ENCODE measurements at places on chromosomes 1 and 21. TPM values are rescaled to one million over a fixed set of nuclear protein-coding genes. Genes with fewer than 3 reads are reported as not detected.

- no peak for DNase-seq
Observed at GRCh38 chr1:206488466-206488865, 18.2 kb downstream of the IKBKE start.

DNA sequence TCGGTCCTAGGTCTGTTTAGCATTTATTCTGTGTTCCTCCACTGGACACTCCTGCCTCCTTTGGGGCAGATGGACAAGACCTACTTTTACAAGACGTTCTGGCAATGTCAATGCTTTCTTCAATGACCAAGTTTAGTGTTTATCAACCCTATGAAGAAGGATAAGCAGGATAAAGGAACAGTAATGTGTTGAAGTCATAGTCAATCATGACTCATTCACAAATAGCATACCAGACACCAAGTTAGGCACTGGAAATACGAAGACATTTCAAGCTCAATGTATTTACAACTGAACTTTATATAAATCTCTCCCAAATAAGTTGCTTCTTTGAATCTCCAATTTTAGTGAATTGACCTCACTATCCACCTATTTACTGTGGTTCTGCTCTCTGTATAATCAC is 4.8 kb upstream of the SLC35D1 start:
- no peak for DNase-seq

DNA sequence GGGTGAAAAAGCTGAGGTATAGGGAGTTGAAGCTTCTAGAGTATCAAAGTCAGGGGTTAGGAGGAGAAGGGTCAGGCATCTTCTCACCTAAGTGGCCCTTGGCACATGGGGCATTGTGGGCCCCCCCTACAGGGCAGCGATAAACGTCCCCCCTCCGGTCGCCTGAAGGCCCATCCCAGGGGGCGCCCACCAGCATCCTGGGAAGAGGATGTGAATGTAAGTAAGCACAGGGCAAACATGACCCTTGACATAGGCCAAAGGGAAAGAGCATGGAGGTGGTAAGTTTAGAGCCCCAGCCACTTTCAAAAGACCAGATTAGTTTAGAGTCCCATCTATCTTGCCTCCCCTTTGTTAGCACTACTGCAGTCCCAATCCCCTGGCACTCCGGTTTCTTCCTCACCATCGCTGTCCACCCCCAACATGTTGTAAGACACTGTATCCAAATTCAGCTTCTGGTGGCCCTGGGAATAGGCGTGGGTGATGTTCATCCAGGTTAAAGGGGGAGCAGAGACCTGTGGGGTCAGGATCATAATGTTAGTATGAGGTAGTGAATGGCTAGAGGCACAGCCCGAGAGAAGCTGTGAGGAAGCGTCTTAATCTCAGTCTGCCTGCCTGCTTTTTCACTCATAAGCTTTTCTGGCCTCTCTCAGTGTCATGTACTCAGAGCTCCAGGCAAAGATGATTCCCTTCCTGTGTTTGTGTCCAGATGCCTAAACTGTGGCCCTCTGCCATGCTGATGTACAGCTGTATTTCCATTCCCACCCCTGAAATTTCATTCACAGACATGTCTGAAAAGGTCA is 2.7 kb downstream of the ITGA10 start:
- no peak for DNase-seq

- DNase-seq = no peak
Observed at GRCh38 chr1:60448850-60449249, 375.3 kb upstream of the C1orf87 start.

- DNase-seq = no peak
Observed at GRCh38 chr21:42236693-42237092, 17.8 kb downstream of the ABCG1 start.

- DNase-seq = no peak
Observed at GRCh38 chr1:177334903-177335302, 164.1 kb downstream of the BRINP2 start.

DNA sequence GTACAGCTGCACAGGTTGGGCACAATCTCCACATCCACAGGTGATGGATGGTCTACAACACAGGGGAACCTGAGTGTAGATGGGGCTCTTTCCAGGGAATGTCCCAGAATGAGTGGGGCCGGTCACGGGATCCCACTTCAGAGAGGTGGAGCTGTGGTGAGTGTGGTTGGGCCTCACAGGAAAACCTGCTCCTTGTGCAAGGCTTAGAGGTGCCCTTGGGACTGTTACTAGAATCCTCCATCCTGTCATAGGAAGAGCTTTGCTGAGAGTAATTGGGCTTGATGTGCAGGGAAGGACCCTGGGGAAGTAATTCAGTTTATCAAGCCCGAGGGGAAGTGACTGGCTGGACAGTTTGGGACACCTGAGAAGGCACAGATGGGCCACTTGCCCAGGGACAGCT is 137.9 kb downstream of the ZSCAN20 start:
- no peak for DNase-seq

GRCh38 chr1:153945131-153945794 is 1.3 kb downstream of the DENND4B start:
- no peak for DNase-seq

- DNase-seq = no peak
Observed at GRCh38 chr1:31837451-31838158, 21.8 kb upstream of the SPOCD1 start.

DNA sequence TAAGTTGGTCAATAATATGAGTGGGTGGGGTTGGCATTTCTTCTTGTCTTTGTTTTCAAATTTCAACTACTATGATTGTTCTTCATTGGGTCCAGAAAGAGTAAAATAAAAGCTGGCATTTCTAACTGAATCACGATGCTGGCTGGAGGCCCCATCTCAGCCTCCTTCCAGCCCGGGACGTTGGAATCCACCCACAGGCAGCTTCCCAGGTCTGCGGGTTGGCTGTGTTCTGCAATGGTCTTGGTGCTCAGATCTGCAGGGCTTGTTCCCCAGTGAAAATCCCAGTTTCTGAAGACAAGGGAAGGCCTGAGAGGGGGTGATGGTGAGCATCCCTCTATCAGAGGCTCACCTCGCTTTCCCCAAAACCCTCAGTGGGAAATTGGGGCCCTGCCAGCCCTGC is 54.7 kb upstream of the ARHGEF16 start:
- no peak for DNase-seq

- DNase-seq = peak; percentile 8
Observed at GRCh38 chr1:188128761-188129160, 1300.0 kb downstream of the PLA2G4A start.

DNA sequence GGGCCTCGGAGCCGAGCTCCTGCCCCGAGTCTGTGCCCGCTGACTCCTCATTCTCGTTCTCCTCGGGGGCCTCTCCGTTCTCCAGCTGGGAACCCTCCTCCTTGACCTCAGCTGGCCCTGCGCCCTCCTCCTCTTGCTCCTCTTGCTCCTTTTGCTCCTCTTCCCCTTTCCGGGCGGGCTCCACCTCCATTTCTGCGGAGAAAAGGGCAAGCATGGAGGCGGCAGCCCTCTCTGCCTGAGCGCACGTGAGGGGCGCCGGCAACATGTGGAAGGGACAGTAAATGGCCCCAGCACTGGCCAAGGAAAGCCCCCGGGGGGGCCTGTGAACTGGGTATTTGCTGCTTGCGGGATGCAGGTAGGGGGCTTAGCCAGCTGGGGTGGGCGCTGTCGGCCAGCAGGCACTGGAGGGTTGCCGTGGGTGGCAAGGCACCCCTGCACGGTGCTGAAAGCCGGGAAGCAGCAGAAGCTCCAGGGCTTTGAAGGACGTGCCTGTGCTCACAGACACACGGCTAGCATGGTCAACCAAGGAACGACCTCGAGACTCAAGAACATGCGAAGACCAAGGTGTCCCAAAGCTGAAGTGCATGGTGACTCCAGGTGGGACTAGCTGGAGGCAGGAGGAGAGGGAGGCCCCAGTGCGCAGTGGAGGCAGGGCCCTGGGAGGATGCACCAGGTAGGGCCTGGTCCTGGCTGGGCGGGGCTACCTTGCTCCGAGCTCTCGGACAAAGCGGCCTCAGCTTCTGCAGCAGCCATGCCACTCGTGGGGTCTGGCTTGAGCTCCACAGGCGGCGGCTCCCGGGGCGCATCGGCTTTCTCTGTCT is 30.7 kb downstream of the ZBTB17 start:
- no peak for DNase-seq

GRCh38 chr1:109895720-109896504 is 14.7 kb upstream of the CSF1 start:
- peak; percentile 78 for DNase-seq

GRCh38 chr1:154777781-154778180 is 92.3 kb downstream of the KCNN3 start:
- no peak for DNase-seq

- DNase-seq = no peak
Observed at GRCh38 chr21:30271611-30272010, 11.1 kb downstream of the KRTAP24-1 start.

GRCh38 chr1:183089025-183089639 is 65.9 kb downstream of the LAMC1 start:
- no peak for DNase-seq

GRCh38 chr21:37804001-37804400 is 112.3 kb downstream of the KCNJ6 start:
- no peak for DNase-seq

DNA sequence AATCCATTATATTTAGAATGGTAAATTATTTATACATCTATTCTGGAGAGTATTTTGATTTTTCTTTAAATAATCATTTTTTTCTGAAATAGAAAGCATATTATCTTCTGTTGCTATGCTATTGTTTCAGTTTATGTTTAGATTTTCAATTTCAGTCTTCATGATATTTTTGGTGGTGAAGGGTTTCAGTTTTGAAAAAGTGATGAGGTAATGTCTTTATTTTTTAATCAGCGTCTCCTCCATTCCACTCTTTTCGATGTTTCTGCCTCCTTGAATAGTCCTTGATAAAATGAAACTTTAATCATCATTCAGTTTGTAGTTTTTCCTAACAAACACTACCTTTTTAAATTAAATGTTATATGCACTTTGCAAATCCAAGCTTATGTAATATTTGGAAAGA is 428.6 kb downstream of the PTPRC start:
- no peak for DNase-seq

- DNase-seq = no peak
Observed at GRCh38 chr1:43067233-43067745, 104.8 kb downstream of the EBNA1BP2 start.

- peak; percentile 4 for DNase-seq
Observed at GRCh38 chr1:99264201-99265021, at the start of gene PLPPR4. Gene PLPPR4 (plus strand): TSS chr1:99264492. CDS start chr1:99264594, 102 bp downstream.

- peak; percentile 92 for DNase-seq
Observed at GRCh38 chr1:23799570-23800399, 769 bp downstream of the GALE start.

- no peak for DNase-seq
Observed at GRCh38 chr1:50109647-50110075, 941 bp downstream of the ELAVL4 start.

GRCh38 chr1:14094611-14095400 is 394.8 kb downstream of the PRDM2 start:
- peak; percentile 8 for DNase-seq

DNA sequence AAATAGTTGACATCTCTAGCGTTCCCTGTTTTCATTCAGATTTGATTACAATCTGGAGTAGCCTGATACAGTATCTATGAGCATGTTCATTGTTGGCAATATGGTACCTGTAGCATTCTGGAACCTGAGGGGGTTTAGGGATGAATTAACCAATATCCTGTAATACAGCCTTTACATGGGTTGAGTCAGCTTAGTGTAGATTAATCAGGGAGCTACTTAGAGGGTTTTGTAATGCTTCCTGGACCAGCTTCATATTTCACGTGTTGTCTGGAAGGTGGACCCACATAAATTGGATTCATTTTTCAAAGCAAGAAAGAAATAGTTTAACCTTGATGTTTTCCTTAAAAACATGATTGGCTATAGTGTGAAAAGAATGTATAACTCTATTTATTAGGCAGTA is 3.6 kb downstream of the OTUD3 start:
- DNase-seq = no peak

GRCh38 chr1:113153116-113153803 is 80.3 kb downstream of the LRIG2 start:
- no peak for DNase-seq

- no peak for DNase-seq
Observed at GRCh38 chr1:18062185-18062584, 45.4 kb upstream of the IGSF21 start.

GRCh38 chr1:101532377-101532776 is 295.6 kb downstream of the S1PR1 start:
- no peak for DNase-seq

DNA sequence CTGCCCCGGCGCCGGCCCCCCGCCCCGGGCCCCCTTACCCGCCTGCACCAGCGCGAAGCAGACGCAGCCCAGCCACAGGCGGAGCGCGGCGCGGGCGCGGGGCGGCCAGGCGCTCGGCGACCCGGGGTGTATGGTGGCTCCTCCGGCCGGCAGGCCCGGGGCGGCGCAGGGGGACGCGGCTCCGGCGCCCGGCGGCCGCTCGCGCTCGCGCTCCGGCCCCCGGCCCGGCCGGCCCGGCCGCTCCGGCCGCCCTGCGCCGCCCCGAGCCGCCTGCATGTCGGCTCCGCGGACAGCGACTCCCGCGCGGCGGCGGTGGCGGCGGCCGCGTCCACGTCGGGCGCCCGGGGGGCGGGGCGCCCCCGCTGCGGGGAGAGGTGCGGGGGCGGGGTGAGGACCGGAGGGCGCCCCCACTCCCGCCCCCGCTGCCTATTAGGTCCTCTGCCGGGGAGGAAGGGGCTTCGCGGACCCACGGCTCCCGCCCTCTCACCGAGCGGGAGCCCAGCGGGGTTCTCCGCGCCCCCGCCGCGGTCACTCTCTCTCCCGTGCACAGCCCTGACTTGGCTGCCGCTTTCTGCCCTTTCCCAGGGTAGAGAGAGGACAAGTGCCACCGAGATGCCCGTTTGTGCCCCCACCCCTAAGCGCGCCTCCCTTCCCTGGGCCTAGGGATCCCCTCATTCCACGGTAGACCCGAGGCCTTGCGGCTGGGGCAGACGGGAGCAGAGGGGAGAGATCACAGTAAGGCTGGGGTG is at the start of gene FNDC5:
TSS of gene FNDC5 (minus strand) at position 298 of the 749 bp plus-strand sequence.
- DNase-seq = no peak

DNA sequence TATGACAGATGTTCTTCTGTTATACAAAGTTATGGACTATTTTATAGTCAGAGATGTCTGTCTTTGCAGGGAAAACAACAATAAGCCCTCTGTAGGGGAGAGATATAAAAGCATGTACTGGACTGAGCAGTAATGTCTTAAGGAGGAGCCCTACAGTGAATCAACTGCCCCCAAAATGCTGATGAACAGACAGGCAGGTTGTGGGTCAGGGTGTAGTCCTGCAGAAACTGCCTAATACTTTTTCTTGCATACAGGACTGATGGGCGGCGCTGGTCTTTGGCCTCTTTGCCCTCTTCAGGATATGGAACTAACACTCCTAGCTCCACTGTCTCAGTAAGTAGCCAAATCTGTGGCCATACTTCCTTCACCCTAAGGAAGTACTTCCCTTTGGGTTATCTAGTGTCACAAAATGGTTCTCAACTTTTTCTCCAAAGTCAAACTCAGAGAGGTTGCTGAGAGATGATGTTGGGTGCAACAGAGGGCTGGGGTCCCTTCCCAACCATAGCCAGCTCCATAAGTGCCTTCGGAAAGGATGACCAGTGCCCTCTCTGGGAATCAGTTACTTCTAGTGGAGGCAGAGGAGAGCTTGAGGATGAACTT is 129.8 kb downstream of the PIK3R3 start:
- no peak for DNase-seq

GRCh38 chr1:8661185-8662110 is 156.0 kb downstream of the RERE start:
- DNase-seq = peak; percentile 73

GRCh38 chr1:203171341-203172183 is 4.1 kb downstream of the MYBPH start:
- DNase-seq = no peak

Gene FCRL1
- not detected for total RNA-seq

Gene WNT3A
- not detected for total RNA-seq

Gene TESK2
- total RNA-seq = 0.84 TPM

Gene FCGR1A
- not detected for total RNA-seq

Gene TMCO4
- 4.0 TPM for total RNA-seq

Gene HTR6
- not detected for total RNA-seq

Gene SGIP1
- total RNA-seq = 0.34 TPM

Gene GSTM5
- not detected for total RNA-seq

Gene HCRTR1
- not detected for total RNA-seq

Gene ALX3
- total RNA-seq = not detected

Gene HEYL
- total RNA-seq = not detected

Data from A172 (cell line).